ENCODE measurements at places on chromosomes 4 and X. TPM values are rescaled to one million over a fixed set of nuclear protein-coding genes. Genes with fewer than 3 reads are reported as not detected.

The PLAC8 gene
- 0.41 TPM for total RNA-seq

The CFAP47 gene
- total RNA-seq: 0.07 TPM

The ARHGAP6 gene
- 2.0 TPM for total RNA-seq

The KCNIP4 gene
- total RNA-seq: not detected

The PLAC1 gene
- 0.76 TPM for total RNA-seq

The CDX4 gene
- 21.7 TPM for total RNA-seq

The TEX28 gene
- total RNA-seq: not detected

The SLC10A4 gene
- total RNA-seq: 1.5 TPM

DNA sequence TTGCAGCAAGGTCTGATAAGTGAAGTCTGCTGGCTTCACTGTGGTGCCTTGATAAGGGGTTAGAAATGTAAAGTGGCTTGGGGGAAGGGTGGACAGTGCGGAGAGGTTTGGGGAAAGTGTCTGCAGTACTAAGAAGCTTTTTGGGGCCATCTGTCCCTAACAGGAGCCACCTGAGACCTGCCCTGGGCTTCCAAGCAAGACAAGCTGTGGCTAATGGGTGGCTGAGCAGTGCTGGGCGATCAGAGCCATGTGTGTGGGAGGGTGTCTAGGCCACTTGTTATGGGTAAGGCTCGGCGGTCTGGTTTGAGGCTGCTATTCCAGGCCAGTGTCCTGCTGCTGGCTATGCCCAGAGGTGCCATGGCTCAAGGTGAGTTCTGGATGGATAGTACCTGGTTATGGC, 185.4 kb upstream of the MTMR8 start:
- no peak for DNase-seq

- no peak for DNase-seq
Measured at GRCh38 chr4:141080668-141081067, 52.6 kb downstream of the RNF150 start.

DNA sequence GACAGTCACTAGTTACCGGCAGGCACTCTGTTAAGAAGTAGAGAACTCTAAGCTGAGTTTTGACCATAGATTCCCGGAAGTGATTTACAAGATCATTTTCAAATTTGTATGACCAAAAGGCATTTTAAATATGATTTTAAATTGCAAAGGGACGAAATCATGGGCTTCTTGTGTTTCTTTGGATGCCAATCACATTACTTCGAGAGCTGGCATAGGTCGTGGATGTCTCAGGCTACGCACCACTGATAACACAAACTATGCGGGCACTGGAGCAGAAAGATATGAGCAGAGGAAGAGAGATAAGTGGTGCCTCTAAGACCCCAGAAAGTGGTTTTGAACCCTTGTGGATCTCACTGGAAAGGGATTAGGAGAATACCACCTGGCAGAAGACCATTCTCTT, 294.2 kb upstream of the FTHL17 start:
- DNase-seq: no peak

- peak; percentile 90 for DNase-seq
Measured at GRCh38 chr4:72568959-72569718, at the start of gene ADAMTS3. Gene ADAMTS3 (minus strand): TSS chr4:72569221. CDS start chr4:72568762, 459 bp downstream.

GRCh38 chr4:88928852-88929251, 128.1 kb downstream of the FAM13A start:
- DNase-seq: no peak

- DNase-seq: no peak
Measured at GRCh38 chr4:128354205-128354821, 66.7 kb upstream of the PGRMC2 start.

GRCh38 chrX:154308108-154308946, 12.7 kb downstream of the TKTL1 start:
- DNase-seq: peak; percentile 76

GRCh38 chrX:26954029-26954428, 509.1 kb downstream of the PPP4R3C start:
- no peak for DNase-seq

- no peak for DNase-seq
Measured at GRCh38 chrX:78046362-78046761, 57.7 kb upstream of the PGK1 start.

- no peak for DNase-seq
Measured at GRCh38 chr4:14294611-14295010, 667.1 kb upstream of the BOD1L1 start.

GRCh38 chrX:64205735-64206501, 410 bp upstream of the AMER1 start:
- peak; percentile 95 for DNase-seq

DNA sequence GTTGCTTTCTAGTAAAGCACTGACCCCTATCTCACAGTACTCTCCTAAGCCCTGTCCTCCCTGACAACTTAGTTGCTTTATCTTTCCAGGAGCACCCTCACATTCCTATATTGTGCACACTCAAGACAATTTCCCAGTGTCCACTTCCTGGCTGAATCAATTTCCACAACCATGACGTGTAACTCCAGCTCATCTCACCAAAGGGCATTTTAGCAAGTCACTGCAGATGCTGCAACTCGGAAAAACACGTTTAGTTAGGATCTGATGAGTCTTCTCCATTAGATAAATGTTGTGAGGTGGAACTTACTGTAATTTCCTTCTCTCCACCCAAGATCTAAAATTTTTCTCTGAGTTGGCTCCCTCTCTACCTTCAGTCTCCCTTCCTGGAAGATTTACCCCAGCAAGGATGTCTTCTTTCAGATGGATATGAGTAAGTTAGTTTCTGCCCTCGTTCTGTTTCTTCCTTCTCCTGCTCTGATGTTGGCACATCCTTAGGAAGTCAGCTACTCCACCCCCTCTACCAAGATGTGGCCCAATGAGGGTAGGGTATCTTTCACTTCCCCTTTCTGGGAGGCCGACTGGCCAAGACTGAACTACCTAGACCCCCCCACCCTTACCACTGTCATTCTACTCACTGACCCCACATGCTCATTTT, 28.8 kb upstream of the IL13RA1 start:
- DNase-seq: no peak

DNA sequence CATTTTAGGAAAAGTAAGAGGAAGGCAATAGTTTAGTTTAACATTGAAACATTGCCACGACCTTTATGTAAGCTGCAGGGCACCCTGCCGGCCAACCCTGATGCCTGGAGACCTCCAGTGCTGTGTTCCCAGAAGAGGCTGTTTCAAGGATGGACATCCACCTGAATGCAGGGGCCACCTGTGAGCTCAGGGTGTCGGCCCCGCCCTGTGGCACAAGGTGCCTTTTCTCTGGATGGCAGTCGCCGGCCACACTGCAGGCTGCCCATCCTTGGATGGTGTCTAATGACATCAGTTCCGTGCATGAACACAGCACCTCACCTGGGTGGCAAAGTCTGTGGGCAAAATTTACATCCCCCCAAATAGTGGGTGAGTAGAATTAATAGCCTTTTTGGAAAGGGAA, 180.0 kb downstream of the AFAP1 start:
- no peak for DNase-seq

GRCh38 chrX:10106806-10107205, 50.0 kb upstream of the CLCN4 start:
- DNase-seq: no peak

GRCh38 chrX:134694333-134695322, 36.4 kb upstream of the PLAC1 start:
- DNase-seq: no peak

GRCh38 chr4:123706973-123707372, 310.4 kb downstream of the SPRY1 start:
- no peak for DNase-seq

- DNase-seq: no peak
Measured at GRCh38 chrX:134013092-134013497, 27.7 kb upstream of the GPC3 start.

DNA sequence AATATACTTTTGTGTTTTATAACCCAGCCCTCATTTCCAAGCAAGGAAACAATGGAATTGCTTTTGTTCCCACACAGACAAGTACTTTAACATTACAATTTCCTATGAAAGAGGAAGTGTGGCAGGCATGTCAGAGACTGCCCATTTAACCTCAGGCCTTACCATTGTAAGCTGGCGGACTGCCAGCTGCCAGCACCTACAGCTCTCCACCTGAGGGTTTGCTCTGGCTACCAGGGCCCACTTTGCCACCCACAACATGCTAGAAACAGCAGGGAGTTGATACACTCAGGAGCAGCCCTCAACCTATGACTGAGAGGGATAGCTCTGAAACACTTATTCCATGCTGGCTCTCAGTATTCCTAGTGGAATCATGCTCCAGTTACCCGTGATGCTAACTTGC, 152.3 kb upstream of the PRDX4 start:
- DNase-seq: no peak

DNA sequence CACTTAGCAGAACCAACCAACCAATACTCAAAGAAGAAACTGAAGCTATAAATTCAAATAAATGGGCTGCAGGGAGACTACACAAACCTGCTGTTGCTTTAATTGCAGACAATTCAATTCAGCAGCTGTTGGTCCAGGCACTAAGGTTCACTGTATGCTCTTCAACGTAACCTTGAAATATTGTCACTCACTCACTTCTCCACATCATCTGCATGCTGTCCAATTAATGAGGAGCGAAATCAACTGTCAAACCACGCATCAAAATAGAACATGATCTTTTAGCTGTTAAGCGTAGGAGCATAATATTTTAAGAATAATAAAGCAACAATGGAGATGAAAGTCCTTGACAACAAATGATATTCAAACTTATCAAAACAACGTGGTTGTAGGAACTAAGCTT, 17.0 kb downstream of the ENOX2 start:
- DNase-seq: no peak

- DNase-seq: no peak
Measured at GRCh38 chrX:22467571-22467970, 194.9 kb downstream of the CBLL2 start.

DNA sequence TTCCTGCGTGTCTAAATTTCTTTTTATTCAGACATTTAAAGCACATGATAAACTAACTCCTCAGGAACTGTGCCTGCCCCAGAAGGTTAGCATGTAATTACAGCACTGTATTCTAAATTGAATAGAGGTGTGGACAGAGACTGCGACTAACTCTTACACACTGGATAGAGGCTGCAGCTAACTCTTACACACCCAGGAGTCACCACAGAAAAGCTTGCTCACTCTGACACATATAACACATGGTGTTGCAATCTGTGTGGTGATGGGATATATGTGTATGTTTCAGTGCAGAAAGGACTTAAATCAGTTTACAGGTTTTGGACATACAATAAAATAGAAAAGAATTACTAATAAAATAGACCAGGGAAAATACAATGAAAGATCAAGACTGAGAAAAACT, 41.5 kb downstream of the SMAD1 start:
- DNase-seq: no peak

- DNase-seq: no peak
Measured at GRCh38 chr4:73098016-73098415, 28.5 kb upstream of the COX18 start.

Data from H7 (cell line).